ENCODE measurements at places on chromosomes 1 and 21.

DNA sequence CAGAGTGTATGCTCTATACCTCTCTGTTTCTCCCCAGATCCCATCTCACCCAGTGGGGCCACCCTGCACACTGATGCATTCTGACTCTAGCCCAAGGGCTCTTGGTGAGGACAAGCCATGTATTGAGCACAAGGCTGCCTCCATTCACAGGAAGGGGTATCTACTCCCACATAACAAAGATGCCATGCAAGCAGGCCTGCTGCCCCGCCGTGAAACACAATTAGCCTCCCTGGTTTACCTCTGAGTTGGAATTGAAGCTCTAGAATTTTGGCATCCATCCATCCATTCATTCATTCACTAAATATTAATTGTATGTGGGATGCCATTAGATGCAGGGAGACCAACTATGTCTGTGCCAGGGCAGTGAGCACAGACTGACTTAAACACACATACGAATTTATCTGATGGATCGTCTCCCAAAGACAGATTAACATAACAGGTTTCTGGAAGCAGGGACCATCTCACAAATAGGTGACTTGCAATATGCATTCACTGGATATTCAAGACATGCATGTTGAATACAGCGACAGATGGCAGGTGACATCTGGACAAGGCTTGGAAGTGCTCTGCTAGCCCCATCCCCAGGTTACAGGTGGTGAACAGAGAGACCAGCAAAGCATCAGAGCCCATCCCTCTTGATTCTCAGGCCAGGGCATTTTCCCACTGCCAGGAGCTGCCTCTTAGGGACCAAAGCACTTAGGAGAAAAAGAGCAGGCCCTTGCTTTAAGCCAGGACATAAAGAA, 34.3 kb downstream of the TRABD2B start:
- DNase-seq: no peak

- no peak for DNase-seq
Observed at GRCh38 chr21:34890724-34891612, 158.1 kb downstream of the RUNX1 start.

GRCh38 chr1:27388337-27389005, 4.0 kb upstream of the GPR3 start:
- DNase-seq: peak; percentile 46

DNA sequence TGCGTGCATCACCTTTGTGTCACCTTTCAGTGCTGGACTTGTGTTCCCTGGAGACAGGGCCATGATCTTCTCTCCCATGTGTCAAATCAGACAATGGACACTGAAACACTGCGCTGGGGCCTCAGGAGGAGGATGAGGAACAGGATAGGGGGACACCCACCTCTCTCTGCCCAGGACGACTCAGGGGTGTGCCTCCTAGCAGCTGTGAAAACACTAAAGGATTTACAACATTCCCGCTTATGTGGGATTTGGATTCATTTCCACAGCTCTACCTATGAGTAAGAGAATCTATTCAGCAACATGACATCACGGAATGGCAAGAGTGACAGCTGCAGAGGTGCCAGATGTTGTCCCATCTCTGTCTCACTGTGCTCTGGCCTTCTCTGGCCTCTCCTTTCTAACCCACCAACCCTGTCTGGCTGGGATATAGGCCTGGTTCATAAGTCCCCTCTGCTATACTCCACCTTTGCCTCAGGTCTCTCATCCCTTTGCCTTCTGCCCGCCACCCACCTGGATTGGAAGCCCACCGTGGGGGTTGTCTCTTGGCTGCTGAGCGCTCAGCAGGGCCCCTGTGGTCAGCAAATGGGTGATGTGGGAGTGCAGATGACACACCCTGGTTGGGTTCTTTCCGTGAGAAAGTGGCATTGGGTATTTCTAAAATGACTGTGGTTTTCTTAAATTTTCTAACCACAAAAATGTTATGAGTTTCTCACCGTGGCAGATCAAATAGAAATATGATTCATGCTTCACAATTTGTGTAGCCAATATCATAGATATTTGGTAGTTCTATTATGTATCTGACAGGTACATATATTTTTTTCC, 47.1 kb upstream of the TLR5 start:
- DNase-seq: no peak

- DNase-seq: no peak
Observed at GRCh38 chr1:246534114-246534513, 27.0 kb upstream of the SMYD3 start.

GRCh38 chr1:181577475-181577874, 94.2 kb downstream of the CACNA1E start:
- no peak for DNase-seq

DNA sequence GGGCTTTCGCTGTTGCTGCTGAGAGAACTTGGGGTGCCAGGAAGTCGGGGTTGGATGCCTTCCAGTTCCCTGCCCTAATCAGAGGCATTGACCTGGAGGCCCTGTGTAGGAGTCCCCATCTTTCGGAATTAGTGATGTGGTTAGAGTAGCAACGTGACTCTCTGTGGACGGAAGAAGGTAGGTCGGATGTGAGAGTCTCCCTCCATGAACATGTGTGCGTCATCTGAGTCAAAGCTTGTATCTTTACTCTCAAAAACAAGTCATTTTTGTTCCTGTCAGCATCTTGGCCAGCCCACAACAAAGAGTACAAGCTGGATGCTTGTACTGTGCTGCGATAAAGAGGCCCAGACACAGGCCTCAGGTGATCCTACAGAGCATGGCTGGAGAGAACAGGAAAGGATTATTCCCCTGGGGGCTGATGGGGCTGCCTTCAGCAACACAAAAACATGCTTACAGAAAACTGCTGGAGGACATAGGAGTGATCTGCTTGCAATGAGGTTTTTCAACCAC, 31.0 kb upstream of the IL10 start:
- no peak for DNase-seq

- no peak for DNase-seq
Observed at GRCh38 chr1:67840449-67840848, 7.2 kb upstream of the GNG12 start.

DNA sequence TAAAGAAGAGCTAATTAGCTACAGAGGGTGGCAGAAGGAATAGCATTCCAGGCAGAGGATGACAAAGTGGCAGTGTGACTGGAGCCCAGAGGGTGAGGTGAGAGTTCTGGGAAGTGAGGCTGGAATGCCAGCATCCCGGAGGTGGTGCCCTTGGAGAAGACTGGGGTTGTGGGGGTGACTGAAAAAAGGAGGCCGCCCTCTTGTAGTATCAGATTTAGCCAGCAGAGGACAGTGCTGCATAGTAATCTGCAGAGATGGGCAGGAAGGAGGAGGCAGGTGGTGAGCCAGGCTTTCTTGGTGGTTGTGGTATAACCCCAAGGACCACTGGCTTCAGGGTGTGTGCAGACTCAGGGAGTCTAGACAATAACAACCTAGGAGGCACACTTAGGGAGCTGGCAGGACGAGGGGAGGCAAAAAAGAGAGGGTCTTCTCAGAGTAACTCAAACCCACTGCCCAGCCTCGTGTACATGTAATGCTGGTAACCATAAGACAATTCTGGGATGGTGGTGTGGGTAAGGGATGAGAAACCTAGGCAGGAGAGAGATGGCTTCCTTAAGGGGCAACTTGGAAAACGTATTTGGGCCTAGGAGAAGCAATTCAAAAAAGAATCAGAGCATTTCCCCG, 30.5 kb downstream of the MROH7 start:
- DNase-seq: peak; percentile 31

- no peak for DNase-seq
Observed at GRCh38 chr1:61450872-61451571, 273.9 kb downstream of the TM2D1 start.

GRCh38 chr1:113166473-113166872, 93.5 kb downstream of the LRIG2 start:
- DNase-seq: no peak

DNA sequence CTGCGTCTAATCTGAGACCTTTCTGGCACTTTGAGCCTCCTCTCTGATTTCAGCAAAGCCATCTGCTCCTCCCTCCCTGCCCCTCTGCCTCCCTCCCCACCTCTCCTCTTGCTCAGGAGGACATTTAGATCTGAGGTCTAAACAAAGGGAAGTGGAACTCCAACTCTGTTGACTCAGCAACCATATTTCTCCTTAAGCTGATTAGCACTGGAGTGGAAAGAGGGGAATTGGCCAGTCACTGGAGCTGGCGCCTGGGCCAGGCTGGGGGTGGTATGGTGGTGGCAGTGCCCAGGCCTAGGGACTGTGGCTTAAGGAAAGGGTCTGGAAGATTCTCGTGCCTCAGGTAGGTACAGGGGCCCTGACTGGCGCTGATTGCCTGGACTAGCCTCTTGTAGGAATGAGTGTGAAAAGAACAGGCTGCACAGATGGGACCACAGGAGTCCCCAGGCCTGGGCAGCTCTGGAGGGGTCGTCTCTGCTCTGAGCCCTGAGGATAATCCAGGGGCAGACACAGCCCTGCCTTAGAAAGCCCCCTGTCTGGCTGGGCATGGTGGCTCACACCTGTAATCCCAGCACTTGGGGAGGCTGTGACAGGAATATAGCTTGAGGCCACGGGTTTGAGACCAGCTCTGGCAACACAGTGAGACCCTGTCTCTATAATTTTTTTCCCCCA, 11.9 kb downstream of the SH2D2A start:
- DNase-seq: no peak

- DNase-seq: no peak
Observed at GRCh38 chr1:86084998-86085397, 71.6 kb downstream of the COL24A1 start.

GRCh38 chr1:46285730-46286477, 17.5 kb downstream of the LRRC41 start:
- DNase-seq: no peak

GRCh38 chr1:20158358-20159070, 19.4 kb downstream of the PLA2G2F start:
- no peak for DNase-seq

- DNase-seq: no peak
Observed at GRCh38 chr1:176790786-176791185, 327.8 kb downstream of the PAPPA2 start.

DNA sequence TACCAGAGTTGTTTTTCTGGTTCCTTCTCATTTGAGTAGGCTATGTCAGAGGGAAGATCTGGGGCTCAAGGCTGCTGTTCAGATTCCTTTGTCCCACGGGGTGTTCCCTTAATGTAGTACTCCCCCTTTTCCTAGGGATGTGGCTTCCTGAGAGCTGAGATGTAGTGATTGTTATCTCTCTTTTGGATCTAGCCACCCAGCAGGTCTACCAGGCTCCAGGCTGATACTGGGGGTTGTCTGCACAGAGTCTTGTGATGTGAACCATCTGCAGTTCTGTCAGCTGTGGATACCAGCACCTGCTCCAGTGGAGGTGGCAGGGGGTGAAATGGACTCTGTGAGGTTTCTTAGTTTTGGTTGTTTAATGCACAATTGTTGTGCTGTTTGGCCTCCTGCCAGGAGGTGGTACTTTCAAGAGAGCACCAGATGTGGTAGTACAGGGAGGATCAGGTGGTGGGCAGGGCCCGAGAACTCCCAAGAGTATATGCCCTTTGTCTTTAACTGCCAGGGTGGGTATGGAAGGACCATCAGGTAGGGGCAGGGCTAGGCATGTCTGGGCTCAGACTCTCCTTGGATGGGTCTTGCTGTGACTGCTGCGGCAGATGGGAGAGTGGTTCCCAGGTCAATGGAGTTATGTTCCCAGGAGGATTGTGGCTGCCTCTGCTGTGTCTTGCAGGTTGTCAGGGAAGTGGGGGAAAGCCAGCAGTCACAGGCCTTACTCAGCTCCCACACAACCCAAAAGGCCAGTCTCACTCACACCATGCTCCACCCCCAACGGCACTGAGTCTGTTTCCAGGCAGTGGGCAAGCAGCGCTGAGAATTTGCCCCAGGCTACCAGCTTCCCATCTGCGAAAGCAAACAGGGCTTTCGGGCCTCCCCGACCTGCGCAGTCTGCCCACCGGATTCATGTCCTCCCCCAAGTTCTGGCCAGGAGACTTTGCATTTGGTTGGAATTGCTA, 64.2 kb downstream of the SERINC2 start:
- no peak for DNase-seq

DNA sequence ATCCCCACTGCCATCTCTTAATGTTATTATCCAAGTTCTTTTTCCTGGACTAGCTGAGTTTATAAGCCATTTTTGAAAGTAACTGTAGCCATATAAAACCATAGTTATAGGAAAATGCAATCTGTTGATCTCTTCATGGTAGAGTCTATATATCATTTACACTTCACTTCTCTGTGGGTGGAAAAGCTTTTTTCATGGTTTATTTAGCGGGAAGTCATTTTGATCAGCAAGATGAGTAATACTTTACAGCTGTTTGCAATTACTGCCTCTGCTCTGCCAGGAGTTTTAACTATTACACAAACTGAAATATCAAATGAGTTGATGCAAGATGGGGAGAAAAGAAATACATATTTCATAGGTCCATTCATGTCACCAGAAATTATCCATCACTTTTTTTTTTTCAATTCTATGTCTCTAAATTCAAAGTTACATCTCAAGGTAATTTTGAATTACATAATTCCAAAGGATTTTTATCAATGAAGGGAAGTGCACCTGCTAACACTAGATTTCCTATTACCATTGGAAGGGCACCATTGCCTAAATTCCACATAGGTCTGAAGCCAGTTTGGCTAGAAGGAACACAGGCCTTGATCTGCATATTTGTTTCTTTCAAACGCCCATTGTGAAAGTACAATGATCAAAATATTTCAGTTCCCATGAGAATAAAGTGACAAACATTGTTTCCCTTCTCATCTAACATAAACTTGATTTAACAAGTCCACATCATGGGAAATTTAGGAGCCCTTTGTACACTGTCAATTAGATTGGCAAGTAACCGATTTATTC, 296.7 kb downstream of the ZNF326 start:
- no peak for DNase-seq

DNA sequence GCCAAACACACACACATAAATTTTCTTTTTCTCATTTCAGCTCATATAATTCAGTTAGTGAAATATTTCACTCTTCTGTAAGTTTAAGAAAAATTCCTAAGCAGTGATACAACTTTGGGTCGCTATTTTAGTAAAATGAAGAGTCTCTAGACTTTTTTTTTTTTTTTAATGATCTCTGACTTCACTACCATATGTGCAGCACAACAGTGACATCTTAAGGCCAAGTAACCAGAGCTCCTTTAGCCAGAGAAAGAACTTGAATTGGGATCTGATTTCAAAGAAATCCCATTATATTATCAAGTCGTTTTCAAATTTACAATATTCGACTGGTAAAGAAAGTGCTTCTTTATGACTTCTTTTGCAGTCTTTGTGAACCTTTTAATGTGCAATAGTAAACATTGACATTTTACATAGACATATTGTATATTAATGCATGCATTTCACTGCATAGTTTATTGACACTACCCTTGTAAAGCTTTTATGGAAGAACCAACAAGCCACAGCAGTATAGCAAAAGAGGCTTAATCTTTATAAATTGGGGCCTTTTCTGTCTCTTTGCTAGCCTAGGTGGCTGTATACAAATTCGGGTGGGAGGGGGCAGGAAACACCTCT, 62.2 kb downstream of the LRRC40 start:
- DNase-seq: peak; percentile 23

- peak; percentile 94 for DNase-seq
Observed at GRCh38 chr1:221839782-221840395, 98.0 kb upstream of the DUSP10 start.
